Hypothalamus (tissue), 51 donors: ENCODE measurements at places on chromosomes 4 and X.

GRCh38 chr4:113636438-113636818 is 125.1 kb downstream of the CAMK2D start:
- DNase-seq = no peak

GRCh38 chr4:17055788-17056187 is 157.3 kb upstream of the LDB2 start:
- DNase-seq = no peak

DNA sequence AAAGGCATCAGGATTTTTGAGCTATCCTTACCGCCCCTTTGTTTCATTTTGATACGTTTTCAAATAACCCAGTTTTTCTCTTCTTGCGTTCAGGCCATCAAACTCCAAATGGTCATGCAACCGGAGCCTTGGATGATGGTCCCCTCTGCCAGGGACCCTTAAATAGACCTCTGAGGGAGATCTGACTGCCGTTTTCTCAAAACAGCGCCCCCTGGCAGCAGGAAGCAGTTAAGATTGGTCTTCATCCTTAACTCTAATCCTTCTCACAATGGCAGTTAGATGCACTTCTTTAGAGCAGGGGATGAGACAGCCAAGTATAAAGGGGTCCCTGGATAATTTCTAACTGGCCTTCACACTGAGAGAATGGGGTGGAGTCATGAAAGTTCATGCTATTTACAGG is 525.0 kb upstream of the SPANXN1 start:
- no peak for DNase-seq

- no peak for DNase-seq
Measured at GRCh38 chr4:119337010-119337409, 15.1 kb upstream of the FABP2 start.

DNA sequence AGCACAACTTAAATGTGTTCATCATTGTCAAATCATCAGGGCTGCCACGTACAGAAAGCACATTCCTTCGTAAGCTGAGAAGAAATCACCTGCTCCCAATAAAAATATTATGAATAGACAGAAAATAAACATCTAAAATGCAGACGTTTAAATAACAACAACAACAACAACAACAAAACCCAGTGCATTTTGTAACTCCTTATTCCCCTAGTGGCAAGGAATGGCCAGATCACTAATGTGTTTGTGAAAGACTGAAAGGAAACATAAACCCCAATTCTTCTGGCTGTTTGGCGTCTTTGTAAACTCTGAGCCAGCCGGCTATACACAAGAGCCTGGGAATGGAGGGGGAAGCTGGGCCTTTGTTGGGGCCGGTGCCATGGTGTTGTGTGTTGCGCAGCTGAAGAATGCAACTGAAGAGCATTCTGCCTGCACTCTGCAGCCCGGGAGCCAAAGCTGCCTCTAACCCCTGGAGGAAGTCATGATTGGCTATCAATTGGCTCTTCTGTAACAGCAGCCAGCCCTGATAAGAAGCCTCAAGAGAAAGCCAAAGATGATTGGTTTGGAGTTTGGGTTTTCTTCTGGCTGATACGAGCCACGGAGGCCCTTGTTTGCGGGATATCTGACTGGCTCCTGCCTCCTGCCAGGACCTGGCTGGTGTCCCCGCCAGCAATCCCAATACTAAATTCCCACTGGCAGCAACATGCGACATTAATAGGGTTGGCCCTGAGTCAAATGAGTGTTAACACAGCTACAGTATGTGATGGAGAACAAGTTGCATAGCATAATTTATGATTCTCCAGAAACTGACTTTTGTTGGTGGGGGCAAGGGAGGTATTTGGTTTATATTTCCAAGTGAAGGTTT is 89.7 kb upstream of the TFDP3 start:
- DNase-seq = no peak

GRCh38 chrX:19388741-19389140 is 45.0 kb downstream of the PDHA1 start:
- DNase-seq = no peak

DNA sequence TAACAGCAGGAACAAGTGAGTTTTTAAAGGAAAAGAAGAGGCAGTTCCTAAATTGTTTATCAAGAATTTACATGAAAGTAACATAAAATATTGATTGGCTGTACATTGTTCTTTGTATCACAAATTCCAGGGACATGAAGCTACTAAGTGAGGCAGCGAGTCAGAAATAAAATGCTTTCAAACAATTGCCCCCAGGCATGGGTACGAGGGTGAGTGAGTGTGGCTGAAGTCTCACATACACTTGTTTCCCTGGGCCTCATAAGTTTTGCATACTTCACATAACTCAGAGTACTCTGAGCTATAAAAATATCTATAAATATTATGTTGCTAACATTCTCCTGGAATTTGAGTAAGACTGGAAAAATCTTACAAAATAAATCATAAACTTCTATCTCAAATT is 511.6 kb upstream of the PRKX start:
- no peak for DNase-seq

DNA sequence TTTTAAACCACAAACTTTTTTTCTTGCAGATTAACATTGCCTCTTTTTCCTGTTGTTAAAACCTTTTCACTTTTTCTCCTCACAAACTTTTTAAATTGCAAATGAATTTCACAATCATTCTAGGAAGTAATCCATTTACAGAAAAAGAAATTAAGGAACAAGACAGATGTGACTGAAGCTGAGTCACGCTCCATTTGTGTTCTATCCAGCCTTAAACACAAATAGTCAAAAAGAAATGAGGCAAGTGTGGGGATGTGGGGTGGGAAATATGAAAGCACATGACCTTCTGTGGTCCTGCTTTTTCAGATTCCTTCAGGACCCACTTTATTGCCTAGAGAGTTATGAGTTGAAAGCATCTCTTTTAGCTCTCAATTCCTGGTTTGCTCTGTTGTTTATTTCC is 197.0 kb downstream of the ADGRL3 start:
- DNase-seq = no peak

- DNase-seq = no peak
Measured at GRCh38 chrX:153494541-153495361, at the start of gene BGN. Gene BGN, plus strand, starts transcription at chrX:153494980. Its CDS starts 9,652 bp downstream, at chrX:153504632.

DNA sequence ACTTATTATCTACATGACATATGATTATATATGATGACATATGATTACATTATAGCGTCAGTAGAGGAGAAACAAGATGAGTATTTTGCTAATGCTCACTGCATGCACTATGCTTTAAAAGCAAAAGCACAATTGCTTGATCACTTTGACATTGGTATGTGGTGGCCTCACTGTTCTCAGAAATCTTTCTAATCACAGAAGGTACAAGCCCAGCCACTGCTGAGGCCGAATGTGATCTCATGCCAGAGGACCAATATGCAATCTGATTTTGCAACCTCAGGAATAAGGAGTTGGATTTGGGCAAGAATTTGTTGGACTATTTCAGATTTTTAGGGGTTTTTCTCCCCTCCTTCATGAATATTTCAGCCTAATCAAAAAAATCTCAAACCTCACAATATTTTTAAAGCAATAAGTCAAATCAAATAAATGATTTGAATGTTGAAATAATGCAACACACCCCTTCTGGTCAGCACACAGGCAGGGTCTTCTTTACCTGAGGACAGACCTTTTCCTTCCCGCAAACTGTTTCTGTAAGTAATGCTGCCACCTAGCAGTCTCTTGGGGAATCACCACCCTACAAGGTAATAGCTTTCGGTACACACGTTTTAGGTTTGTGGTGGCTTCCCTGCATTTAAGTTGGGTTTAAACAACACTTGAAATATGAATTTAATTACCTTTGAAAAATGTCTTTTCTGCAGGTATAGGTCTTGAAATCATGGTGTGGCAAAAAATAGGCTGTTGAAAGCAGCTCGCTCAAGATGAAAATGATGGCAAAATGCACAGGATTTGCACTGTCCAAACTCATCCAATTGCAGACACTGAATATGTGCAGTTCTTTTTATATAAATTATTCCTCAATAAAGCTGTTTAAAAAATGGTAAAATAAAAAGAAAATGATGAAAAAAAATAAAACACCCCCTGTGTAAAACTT is 4.8 kb upstream of the CXCL13 start:
- no peak for DNase-seq

- DNase-seq = no peak
Measured at GRCh38 chr4:55172694-55173287, 47.4 kb upstream of the KDR start.

- DNase-seq = no peak
Measured at GRCh38 chrX:103215425-103215991, 600 bp downstream of the BEX4 start.

GRCh38 chr4:6633091-6633906 is 7.2 kb upstream of the MRFAP1 start:
- no peak for DNase-seq

- no peak for DNase-seq
Measured at GRCh38 chr4:1863297-1864033, 7.5 kb upstream of the LETM1 start.

DNA sequence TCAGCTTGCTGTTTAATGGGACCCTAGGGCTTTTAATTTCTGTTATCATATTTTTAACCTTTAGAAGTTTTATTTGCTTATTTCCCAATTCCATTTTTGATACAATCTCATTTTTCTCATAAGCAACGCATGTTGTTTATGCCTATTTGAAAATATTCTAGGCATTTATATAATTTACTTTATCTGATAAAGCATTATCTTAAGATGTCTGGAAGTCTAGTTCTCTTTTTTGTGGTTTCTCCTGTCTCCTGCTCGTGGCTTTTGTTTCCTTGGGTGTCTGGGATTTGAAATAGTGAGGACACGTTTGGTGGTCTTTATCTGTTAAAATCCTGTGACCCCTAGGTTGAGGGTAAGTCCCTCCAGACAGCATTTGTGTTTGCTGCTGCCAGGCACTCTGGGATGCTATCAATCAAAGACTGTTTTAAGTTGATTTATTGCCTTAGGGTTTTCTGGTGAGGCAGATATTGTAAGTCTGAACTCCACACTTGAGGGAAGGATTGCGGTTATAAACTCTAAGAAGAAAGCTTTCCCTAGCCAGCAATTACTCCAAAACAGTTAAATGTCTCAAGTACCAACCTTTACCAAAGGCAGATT is 208.0 kb downstream of the PRDM5 start:
- DNase-seq = no peak

DNA sequence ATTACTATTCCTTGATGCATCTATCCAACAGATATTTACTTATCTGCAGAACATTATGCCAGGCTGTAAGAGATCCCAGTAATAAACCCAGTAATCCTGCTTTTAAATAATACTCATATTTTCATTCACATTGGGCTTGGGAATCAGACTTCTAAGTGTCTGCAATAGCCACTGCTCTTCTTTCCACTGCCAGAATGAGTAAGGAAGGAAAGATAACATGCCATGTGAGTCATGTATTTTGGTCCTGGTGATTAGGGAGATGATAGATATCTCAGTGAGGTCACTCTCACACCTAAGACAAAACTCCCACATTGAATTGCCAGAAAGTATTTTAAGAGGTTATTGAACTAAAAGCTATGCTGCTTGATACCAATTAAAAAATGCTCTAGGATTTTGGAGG is 13.9 kb upstream of the HEPH start:
- DNase-seq = no peak

DNA sequence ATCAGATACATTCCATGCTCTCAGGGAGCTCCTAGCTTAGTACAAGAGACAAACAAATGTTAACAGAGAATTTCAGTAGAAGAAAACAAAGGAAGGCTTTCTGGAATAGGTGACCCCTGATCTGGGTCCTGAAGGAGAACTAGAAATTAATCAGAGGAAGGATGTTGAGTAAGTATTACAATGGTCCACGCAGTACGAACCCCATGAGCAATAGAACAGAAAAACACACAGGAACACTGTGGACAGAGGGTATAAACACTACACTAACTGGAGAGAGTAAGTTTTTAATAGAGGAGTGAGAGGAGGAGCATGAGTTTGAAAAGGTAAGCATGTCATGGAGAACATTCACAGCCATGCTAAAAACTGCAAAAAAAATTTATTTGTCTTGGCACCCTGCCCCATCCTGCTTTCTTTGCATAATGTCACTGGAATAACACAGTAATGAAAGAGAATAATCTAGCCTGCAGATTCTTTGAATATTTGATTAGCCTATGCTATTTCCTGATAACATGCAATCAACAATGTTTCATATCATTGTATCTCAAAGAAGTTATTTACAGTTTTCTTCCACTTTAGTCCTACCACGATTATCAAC is 140.3 kb upstream of the ZXDB start:
- DNase-seq = no peak

GRCh38 chr4:124884316-124884715 is 171.8 kb upstream of the ANKRD50 start:
- no peak for DNase-seq
